ENCODE measurements at places on chromosomes 7 and 10. TPM values are rescaled to one million over a fixed set of nuclear protein-coding genes. Genes with fewer than 3 reads are reported as not detected.

The FGFBP3 gene
- 2.4 TPM for polyA plus RNA-seq

The ABCC2 gene
- 0.63 TPM for polyA plus RNA-seq

The SLC18A3 gene
- not detected for polyA plus RNA-seq

The LRRC4 gene
- not detected for polyA plus RNA-seq

The MKRN1 gene
- polyA plus RNA-seq = 99.0 TPM

The NEURL1 gene
- polyA plus RNA-seq = 0.21 TPM

The KAZALD1 gene
- not detected for polyA plus RNA-seq

The TMEM229A gene
- not detected for polyA plus RNA-seq

The RBM20 gene
- polyA plus RNA-seq = not detected

The STK32C gene
- polyA plus RNA-seq = 5.9 TPM

The PTN gene
- polyA plus RNA-seq = not detected

The FRAT1 gene
- polyA plus RNA-seq = 10.4 TPM

The MKX gene
- not detected for polyA plus RNA-seq

The NUDT13 gene
- polyA plus RNA-seq = 2.1 TPM

The VSTM2A gene
- not detected for polyA plus RNA-seq

The NUPR2 gene
- not detected for polyA plus RNA-seq

The TRIM73 gene
- polyA plus RNA-seq = 1.4 TPM

The ENTPD1 gene
- polyA plus RNA-seq = 48.3 TPM

The CCL26 gene
- not detected for polyA plus RNA-seq

The ADIRF gene
- polyA plus RNA-seq = not detected

The AS3MT gene
- polyA plus RNA-seq = not detected

The RPEL1 gene
- polyA plus RNA-seq = not detected
